Astrocyte of the spinal cord (primary cell): ENCODE measurements at places on chromosomes 1 and 21.

GRCh38 chr1:205492774-205493173, 11.7 kb upstream of the CDK18 start:
- DNase-seq, result no peak

GRCh38 chr1:15457585-15457984, 1.1 kb downstream of the CELA2A start:
- no peak for DNase-seq

DNA sequence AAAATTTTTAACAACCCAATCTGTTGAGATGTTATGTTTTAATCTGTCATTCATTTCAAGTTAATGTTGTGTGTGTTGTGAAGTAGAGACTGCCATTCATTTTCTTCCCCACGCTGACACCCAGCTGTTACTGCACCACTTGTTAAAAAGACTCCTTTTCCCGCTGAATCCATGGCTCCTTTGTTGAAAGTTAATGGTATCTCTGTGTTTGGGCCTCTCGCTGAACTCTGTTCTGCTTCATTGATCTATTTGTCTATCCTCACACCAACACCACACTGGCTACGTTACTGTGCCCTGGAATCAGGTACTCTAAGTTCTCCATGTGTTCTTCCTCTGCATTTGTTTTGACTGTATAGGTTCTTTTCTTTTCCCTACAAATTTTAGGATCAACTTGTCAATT, 58.2 kb downstream of the PDE9A start:
- DNase-seq, result no peak

- no peak for DNase-seq
Measured at GRCh38 chr1:110324667-110325066, 14.5 kb upstream of the RBM15 start.

DNA sequence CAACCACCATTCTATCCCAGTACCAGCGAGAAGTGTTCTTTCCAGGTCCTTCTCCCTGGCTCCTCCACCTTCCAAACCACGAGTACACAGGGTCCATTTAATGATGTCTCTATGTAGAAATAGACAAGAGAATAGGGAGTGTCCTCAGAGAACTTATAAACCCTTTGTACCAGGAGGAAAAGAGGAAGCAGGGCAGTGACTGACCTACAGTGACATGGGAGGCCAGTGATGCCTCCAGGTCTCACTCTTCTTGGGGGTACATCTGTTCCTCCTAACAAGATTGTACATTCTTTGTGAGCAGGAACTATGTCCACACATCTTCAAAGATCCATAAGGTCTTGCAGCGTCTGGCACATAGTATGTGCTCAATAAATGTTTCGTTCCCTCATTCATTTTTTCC, 18.7 kb upstream of the FMOD start:
- no peak for DNase-seq

GRCh38 chr1:185267701-185268100, 49.3 kb downstream of the IVNS1ABP start:
- DNase-seq, result no peak

DNA sequence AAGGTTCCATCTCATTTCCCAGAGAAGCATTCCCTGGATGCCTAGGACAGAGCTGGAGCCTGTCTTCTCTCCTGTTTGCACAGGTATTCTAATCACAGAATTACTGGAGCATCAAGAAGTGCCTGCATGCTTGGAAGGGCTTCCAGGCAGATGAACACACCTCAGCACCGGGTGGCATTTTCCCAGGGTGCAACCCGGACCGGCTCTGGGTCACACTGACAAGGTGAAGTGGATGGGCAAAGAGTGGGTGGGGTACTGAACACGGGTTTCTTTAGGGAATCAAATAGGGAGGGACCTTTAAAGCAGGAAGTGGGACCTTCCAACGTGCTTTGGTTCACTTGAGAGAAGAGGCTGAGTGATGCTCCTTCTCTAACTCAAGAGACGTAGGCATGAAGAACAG, 7.1 kb upstream of the PEF1 start:
- no peak for DNase-seq

DNA sequence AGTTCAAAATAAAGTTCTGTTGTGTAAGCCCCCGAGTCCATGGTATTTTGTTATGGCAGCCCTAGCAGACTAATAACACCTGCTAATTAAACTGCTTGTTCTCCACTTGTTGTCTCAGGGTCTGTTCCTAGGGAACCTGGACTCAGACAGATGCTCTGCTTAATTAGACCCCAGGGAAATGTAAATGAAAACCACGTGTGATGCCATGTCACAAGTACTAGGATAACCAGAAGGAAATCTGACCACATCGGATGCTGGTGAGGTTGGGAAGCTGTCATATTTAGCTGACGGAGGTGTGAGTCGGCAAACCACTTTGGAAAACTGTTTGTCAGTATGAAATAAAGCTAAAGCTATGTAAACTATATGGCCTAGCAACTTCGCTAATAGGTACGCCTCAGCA, 19.6 kb downstream of the EDN2 start:
- DNase-seq, result no peak
